ENCODE measurements at places on chromosomes 6 and 20. TPM values are rescaled to one million over a fixed set of nuclear protein-coding genes. Genes with fewer than 3 reads are reported as not detected.

- no peak for DNase-seq
Measured at GRCh38 chr6:133590814-133591213, 298.1 kb upstream of the TCF21 start.

- DNase-seq = no peak
Measured at GRCh38 chr6:7268816-7269555, 44.0 kb downstream of the SSR1 start.

- DNase-seq = no peak
Measured at GRCh38 chr6:139126255-139126654, 8.6 kb upstream of the HECA start.

GRCh38 chr20:22629927-22630326 is 45.6 kb upstream of the FOXA2 start:
- no peak for DNase-seq

- DNase-seq = peak; percentile 35
Measured at GRCh38 chr6:149925253-149925973, 2.5 kb upstream of the RAET1G start.

DNA sequence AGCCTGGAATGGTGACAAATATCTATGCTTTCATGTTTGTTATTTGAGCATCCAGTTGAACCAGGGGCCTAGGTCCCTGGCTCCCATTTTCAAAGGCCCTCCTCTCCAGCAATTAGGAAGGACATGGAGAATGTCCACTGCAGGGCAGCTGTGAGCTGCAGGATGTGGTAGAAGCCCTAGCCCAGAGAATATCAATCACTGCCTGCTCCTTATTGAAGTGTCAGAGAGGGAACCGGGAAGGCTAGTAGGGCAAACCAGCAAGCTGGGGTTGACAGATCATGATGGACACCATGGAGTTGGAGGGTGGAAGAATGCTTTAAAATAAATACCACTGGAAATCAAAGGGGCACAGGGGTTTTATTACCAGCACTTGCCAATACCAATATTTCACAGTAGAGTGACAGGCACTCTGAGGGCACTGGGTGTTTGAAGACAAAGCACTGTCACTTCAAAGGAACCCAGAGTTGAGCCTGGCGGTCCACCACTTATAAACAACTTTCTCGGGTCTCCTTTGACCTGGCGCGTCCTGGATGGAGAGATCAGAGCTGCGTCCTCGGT is 47.7 kb downstream of the ZNF831 start:
- DNase-seq = no peak

GRCh38 chr20:48521121-48521520 is 306.7 kb downstream of the PREX1 start:
- no peak for DNase-seq

DNA sequence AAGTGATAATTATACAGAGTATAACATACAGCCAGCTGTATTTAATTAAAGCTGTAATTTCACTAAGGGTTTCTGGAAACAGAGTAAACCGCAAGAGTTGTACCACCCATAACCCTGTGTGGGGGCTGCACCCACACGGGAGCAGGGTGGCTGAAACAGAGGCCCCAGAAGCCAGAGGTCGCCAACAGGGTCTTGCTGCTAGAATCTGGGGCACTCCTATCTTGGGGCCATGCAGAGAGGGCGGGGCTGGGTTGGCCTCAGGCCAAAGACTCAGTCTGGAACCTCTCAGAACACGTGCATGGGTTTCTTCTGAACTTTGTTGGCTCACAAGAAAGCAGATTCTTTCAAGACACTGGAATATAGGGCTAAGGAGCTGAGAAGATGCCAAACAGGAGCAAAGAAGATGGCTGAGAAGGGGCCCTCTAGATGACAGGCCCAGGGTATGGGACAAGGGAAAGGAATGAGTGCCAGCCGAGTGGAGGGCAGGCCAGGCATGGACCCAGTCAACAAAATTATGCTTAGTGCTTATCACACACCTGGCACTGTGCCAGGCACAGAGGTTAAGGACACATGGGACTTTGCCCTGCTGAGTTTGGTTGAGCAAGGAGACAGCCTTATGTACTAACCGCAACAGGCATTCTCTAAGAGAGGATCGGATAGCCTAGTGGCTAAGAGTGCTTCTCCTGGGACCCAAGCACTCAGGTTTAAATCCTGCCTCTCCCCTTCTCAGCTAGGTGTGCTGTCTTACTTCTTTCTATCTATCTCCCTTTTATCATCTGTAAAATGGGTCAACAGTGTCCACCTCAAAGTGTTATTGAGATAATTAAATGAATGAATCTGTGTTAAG is 96.6 kb upstream of the FOXP4 start:
- peak; percentile 86 for DNase-seq

DNA sequence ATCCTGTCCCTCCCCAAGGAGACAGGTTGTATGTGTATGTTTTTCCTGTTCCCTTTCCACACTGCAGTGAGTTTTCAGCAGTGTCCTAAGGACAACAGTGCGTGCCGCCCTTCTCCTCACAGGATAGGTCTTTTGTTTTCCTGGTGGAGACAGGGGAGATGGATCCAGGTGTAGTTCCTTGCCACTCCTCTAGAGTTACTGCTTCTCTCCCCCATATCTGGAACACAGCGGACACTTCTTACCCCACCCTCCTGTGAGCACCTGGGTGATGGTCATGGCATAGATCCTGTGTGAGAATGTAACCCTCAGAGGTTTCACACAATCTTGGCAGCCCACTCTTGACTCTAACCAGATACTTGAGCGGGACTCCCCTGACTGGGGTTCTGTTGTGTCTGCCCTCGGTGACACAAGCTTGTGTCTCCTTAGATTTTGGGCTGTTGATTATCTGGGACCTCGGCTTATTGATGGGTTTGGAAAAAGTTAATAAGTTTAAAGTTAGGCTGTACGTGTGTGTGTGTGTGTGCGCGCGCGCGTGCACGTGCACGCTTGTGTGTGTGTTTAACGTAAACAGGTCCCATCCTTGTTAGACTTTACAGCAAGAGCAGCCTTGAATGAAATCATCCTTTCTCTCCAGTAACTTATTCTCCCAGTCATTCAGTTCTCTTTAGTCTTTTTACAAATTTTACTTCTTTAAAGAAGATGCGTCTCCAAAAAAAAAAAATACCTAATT is 131.3 kb upstream of the EDN1 start:
- DNase-seq = no peak

DNA sequence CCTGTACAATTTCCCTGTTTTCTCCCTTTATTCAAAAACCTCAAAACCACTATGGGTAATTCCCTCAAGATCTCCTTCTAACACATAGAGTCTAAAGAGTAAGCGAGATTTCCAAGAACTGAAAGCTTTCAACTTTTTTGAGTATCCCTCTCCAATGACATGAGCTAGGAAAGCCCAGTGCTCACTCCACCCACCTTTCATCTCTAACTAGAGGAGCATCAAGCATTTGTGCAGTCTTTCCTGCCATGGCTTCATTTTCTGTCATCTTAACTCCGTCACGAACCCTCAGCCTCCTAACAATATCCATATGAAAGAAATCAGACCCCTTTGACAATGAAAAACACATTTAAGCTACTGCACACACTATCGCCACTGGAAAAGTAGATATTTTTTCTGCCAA is 91.9 kb upstream of the SUPT3H start:
- DNase-seq = no peak

DNA sequence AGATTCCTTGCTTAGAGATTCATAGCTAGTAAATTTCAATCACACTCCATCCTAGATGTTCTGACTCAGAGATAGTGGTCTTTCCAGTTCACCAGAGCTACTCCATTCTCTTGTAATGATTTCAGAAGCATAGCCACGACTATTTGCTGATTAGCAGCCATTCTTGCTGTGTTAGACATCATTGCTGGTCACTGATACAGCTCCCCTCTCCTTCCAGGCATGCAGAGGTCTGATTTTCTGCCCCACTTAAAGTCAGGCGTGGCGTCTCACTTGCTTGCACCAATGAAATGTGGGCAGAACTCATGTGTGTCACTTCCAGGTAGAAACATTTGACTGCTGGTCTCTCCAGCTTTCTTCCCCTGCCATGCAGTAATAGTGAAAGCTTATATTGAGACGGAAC is 168.9 kb upstream of the JARID2 start:
- no peak for DNase-seq

- no peak for DNase-seq
Measured at GRCh38 chr6:90905351-90905750, 318.5 kb upstream of the MAP3K7 start.

DNA sequence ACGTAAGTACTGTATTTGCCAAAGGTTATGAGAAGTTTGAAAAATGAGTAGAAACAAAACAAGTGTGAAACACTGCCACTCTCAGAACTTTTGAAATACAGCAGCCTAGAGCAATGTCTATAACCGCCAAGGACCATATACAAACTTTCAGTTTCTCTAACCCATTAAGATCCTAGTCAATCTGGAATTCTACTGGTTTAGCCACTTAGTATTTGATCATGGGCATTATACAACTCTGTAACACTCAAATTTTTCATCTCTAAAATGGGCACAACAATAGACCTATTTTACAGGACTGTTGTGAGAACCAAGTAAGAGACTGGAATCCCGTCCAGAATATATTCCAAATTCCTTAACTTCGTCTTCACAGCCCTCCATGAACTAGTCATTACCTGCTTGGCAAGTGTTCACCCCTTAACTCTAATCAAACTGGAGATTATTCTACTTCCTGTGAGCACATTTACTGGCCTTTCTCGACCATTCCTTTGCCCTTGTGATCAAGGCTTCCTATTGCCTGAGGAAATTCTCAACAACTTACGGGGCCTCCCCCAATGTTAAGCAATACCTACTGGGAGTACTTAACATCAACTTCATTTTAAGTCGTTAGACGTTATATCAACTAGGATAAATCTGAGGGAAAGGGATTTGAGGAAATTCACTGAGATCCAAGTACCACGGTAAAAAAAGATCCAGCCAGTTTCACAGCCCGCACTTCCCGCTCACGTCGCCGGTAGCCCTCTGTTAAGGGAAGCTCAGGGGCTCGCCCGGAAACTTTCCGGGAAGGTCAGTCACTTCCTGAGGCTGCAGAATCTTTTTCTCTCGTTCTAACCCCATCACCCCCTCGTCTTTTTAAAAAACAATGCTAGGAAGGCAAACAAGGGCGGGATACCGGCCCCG is 1.1 kb downstream of the EIF2S2 start:
- DNase-seq = no peak

ARMC12 gene
- 0.22 TPM for total RNA-seq

TMEM14A gene
- 41.2 TPM for total RNA-seq

POM121L2 gene
- total RNA-seq = not detected

IL17F gene
- not detected for total RNA-seq

GRM4 gene
- total RNA-seq = not detected

HLA-DOA gene
- total RNA-seq = 1.2 TPM

Measured in right lobe of liver (tissue), 6 donors.